ENCODE measurements at places on chromosomes 11 and 22.

GRCh38 chr11:70073871-70074371, 4.2 kb upstream of the ANO1 start:
- no peak for DNase-seq

DNA sequence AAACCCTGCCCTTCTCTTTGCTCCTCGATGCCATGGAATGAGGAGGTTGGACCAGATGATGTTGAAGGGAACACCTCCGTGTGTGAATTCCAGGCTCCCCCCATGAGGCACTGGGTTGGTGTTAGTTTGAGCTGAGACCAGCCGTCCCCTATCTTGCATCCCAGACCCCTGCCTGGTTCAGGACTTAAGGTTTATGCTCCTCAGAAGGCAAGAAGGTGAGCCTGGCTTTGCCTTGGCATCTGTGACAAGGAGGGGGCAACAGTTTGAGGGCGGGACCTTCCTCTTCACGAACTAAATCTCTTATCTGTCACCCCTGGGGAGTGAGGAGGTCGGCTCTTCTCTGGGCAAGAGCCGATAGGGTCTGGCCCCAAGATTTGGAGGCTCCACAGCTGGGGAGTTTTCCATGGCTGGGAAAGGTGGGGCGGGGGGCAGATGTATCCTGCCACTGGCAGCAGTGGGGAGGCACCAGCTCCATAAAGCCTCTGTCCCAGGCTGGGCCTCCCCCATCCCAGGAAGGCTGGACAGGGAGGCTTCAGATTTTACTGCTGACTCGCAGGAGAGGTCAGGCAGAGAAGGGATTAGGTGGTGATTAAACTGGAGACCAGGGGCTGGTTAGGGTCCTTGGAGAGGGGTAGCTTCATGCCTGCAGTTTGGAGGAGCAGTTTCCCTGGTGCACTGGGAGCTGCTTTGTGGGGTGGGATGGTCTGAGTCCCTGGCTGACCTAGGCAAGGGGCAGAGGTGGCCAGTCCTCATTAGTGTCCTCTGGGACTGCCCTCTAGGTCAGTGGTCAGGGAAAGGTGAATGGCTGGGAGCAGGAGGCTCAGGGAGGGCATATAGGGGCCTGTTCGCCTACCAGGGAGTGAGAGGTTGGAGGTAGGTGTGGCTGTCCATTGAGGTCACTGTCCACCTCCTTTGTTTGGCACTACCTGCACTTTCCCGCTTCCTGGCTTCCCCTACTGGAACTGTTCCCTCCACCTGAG, 1.1 kb downstream of the SEC14L2 start:
- no peak for DNase-seq

DNA sequence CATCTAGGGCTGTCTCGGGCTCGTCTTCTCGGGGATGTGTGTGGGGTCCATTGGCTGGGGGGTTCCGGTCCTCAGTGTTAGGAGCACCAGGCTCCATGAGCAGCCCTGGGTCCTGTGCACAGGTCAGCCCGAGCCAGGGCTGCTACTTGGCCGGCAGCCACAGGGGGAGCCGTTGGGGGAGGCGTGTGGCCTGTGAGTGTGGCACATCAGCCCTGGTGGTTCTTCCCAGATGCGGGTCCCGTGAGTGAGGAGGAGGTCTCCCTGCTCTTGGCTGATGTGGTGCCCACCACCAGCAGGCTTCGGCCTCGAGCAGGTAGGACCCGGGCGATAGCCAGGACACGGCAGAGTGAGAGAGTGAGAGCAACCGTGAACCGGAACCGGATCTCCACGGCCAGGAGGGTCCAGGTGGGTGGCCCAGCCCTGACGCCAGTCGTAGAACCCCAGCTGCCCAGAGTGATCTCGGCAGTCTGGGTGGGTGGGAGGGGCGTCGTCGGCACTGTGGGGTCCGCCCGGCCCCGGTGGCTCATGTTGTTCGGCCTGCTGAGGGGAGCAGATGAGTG, 18.5 kb downstream of the IRF7 start:
- no peak for DNase-seq

- no peak for DNase-seq
Measured at GRCh38 chr11:18540207-18541009, 13.7 kb upstream of the TSG101 start.

DNA sequence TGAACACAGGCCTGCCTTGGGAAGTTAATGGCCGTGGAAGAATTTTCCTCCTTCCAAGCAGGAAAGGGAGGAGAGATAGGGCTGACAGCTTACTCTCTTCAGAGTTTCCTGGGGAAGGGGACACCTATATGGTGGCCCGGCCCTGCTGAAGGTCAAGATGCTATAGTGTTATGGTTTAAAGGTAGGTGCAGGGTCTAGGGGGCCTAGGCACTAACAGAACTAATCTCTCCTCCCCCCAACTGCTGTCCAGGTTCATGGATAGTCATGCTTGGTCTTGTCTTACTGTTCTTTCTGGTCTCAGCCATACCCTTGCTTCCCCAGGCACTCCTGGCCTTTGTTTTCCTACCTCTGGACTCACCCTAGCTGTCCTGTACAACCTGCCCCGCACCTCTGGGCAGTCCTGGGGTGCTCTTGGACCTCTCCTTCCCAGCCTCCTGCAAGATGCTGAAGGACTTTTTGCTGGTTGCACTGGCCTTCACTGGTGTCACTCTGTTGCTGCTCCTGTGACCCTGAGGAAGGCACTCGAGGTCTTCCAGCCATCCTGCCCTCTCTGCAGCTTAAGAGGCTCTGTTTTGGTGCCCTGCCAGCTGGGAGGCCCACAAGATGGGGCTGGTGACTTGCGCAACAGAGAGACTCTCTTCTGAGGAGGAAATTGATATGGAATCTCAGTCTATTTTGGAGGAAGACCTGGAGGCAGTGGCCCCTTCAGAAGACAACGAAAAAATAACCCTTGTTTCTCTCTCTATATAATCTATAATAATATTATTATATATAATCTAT, 17.9 kb downstream of the SEC14L3 start:
- DNase-seq, result peak; percentile 4

- DNase-seq, result no peak
Measured at GRCh38 chr22:23498811-23499798, 81.0 kb downstream of the IGLL1 start.

DNA sequence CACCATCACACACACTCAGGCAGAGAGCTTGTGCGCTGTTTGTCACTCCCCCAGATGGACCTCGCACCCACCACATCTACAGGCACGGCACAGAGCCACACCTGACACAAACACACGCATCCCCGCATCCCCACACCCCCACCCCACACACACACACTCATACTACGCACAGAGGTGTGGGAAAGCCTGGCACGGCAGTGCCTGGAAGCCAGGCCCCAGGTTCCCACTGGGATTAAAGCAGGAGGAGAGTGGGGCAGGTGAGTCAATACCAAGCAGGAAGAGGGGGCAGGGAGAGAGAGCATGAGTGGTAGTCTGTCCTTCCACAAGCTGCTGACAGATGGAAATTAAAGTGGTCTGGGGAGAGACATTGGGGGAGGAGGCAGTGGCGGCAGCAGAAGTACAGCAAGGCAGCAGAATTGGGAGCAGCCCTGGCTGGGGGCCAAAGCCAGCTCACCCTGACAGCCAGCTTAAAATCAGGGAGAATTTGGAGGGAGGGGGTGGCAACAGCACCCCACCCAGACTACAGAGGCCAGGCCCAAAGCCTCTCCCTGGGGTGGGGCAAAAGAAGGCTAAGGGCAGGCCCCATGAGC, 20.7 kb downstream of the TNKS1BP1 start:
- DNase-seq, result peak; percentile 63

GRCh38 chr11:86499723-86500129, 125.0 kb downstream of the CCDC81 start:
- no peak for DNase-seq

DNA sequence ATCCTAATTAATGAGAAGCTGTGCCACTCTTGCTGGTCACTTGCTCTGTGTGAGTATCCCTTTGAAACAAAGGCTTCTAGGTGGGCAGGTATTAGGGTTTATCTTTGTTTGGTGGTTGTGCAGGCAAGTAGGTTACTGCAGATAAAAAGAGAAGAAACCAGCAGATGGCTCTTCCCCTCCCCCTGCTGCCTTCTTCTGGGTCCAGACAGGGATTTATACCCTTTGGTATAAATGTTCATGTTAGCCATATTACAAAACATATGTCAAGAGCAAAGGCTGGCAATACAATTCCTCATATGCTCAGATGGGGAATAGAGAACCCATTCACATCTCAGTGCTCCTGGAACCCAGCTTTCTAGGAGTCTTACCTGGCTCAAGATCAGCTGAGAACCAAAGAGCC, 109.9 kb downstream of the NAV2 start:
- no peak for DNase-seq

DNA sequence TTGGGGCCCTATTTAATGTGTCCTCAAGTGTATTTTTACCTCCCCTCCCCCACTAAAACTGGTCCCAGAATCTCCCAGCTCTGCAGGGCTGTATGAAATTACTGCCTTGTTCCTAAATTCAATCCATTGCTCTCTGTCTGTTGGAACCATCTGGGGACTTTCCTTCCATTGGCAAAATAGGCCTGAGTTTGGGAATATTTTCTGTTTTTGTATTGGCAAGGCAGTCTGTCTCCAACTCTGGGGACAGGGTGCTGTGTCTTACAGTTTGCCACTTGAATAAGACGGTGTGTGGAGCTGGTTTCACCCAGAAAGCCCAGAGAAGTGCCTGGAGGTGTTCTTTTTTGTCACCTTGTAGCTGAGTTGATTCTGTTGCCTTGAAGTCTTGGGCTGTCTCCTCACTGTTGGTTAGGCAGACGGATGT, 1.3 kb downstream of the PACS1 start:
- no peak for DNase-seq

- DNase-seq, result no peak
Measured at GRCh38 chr11:92053216-92053615, 171.4 kb upstream of the FAT3 start.

DNA sequence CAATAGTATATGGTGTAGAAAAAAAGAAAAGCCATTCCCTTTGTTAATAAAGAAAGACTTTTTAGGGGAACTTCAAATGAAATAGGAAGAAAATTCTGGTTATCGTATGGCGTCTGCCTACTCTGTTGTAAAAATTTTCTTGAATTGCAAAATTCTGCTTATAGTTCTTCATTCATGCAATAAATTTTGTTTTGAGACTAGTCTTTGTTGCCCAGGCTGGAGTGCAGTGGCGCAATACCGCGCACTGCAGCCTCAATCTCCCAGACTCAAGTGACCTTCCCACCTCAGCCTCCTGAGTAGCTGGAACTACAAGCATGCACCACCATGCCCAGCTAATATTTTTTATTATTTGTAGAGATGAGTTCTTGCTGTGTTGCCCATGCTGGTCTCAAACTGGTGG, 5.8 kb downstream of the DDIAS start:
- no peak for DNase-seq

DNA sequence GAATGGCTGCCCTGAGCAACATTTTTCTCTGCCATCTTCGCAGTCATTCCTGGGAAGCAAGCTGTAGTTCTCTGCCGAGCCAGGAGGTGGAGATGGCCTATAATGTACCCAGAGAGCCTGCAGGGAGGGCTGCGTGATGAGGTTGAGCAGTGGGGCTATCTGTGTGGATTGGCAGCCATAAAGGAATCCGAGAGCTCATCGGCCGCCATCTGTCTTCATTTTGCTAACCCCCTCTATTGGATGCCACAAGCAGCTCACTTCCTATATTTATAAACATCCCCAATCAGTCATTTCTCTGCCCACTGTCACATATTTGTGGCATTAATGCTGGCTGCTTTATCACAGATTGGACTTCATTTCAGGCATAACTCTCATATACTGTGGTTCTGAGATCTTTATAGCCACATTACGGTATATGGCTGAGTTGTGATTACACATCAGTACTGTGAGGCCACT, 209.5 kb downstream of the NTM start:
- DNase-seq, result no peak

DNA sequence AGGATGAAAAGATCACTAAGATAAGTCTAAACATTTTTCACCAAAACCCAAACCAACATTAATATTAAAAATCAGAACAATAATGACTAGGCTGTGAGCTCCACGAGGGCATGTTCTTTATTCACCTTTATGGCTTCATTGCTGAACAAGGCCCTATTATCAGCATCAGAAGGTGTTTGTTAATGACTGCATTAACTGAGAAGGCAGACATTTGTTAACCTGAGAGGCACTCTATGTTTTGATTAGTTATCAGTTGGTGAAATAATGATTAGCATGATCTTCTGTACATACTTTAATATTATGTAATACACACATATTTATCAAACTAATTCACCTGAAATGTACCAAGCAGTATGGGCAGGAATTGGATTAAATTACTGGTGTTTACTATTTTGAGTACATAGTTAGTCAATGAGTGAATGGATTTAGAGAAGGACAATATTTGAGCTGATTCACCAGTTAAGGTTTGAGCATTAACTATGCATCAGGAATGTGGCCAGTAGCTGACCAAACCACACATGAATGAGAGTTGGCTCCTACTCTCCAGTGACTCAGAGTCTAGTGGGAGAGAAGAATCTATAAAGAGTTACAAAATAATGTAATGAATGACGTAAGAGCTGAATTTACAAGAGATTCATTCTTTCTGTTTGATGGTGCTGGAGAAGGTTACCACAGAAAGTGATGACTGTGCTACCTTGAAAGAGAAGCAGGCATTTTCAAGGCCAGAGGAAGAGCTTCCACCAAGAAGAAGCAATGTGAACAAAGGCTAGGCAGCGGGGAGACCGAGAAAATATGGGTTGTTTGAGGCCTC, 6.7 kb downstream of the IL18 start:
- DNase-seq, result no peak

DNA sequence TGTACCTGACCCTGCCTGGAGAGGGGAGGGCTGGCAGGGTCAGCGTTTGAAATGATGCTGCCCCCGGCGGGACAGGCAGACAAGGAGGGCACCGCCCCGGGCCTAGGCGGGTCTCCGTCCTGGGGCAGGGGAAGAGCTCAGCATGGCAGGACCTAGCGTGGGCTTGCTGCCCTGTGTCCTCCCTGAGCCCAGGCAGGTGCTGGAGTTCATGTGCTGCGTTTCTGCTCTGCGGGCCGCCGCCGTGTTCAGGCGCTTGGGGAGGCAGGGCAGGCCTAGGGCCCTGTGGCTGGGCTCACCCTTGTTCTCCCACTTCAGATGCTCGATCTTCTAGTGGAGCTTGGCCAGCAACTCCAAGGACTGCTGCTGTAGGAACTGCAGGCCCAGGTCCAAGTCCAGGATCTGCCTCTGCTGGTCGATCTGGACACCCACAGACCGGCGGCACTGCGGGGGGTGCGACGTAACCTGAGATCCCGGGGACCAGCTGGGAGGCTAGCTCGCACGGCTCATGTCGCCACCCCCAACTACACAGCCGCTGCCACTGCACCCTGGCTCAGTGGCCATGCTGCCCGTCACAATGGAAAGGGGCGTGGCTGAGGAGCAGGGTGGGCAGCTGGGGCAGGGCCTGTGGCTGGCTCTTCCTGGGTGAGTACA, 84.4 kb downstream of the MED15 start:
- no peak for DNase-seq

- DNase-seq, result no peak
Measured at GRCh38 chr22:32407312-32407711, 4.7 kb downstream of the RTCB start.

DNA sequence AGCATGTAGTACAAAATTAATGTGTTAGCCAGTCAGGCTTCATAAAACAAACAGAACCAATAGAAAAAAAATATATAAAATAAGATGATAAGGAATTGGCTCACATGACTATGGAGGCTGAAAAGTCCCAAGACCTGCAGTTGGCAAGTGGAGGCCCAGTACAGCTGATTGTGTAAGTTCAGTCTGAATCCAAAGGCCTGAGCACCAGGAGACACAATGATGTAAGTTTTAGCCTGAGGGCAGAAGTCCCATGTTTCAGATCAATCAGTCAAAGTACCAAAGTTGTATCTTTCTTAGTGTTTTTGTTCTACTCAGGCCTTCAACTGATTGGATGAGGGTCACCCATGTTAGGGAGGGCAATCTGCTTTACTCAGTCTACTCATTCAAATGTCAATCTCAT, 14.3 kb upstream of the OR10D3 start:
- no peak for DNase-seq

Data from SHP77 treated with DMSO at 0.1 percent for 48 hours (cell line).